ENCODE measurements at places on chromosomes 2 and 18. TPM values are rescaled to one million over a fixed set of nuclear protein-coding genes. Genes with fewer than 3 reads are reported as not detected.

EDAR gene
- total RNA-seq: not detected

FARSB gene
- total RNA-seq: 30.2 TPM

IL36B gene
- total RNA-seq: not detected

ONECUT2 gene
- under 0.01 TPM for total RNA-seq

RBMS1 gene
- 98.6 TPM for total RNA-seq

MBOAT2 gene
- 8.3 TPM for total RNA-seq

GPR45 gene
- total RNA-seq: not detected

MRO gene
- not detected for total RNA-seq

FAP gene
- 4.5 TPM for total RNA-seq

HAAO gene
- not detected for total RNA-seq

RAD51AP2 gene
- not detected for total RNA-seq

ATP5F1A gene
- total RNA-seq: 759 TPM
